NCI-H1436 (cell line): ENCODE measurements at places on chromosomes 1 and 21.

DNA sequence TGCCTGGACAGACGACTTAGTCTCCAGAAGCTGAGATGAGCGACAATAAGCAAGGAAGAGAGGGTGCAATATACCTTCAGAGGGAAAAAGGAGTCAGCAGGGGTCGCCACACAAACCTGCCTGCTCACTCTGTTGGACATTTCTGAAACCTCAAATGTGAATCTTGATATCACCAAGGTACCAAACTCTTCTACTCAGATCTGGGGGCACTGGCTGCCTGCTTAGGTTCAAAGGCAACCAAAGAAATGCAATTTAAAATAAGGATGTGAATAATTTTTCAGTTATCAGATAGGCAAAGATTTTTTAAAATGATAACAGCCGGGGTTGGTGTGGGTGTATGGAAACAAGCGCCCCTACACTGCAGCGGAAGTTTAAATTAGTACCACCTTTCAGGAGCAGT lies 164.2 kb downstream of the HIVEP3 start:
- DNase-seq, result no peak

GRCh38 chr1:46333300-46334029 lies 7.1 kb upstream of the NSUN4 start:
- DNase-seq, result peak; percentile 38

GRCh38 chr1:84775535-84775920 lies 85.3 kb upstream of the SSX2IP start:
- DNase-seq, result no peak

- DNase-seq, result no peak
These were observed 210.6 kb upstream of the HOOK1 start for GRCh38 chr1:59604191-59604590.

DNA sequence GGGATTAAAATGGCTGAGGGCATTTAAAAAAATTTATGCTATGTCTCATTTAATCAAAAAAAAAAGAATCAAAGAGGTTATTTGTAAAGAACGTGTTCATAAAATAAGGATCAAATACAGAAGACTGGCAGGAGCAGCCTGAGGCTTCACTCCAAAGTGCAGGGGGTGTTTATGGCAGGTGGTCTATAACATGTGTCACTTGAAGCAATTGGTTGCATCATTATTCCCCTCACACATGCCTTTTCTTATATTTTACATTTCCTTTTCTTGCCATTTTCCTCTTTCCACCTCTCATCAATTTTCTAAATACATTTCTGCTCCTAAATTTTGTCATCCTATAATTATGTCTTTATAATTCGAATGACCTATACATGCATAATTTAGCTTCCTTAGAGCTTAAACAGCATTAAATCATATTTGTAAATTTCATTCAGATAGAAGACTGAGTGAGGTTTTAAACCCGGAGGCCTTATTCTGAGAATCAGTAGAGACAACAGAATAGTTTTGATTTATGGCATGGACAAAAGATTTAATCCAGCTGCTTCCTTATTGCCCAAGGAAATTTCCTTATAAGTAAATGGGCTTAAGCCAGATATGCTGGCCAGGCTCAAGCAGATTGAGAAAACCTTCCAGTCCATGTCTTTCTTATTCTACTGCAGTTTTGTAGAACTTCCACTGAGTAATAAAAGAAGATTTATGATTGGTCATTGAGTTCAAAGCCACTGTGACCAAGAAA lies 322.8 kb downstream of the TGFB2 start:
- DNase-seq, result no peak

- DNase-seq, result no peak
These were observed 11.9 kb upstream of the LRRC3 start for GRCh38 chr21:44443291-44443890.

- no peak for DNase-seq
These were observed 9.2 kb downstream of the POU2F1 start for GRCh38 chr1:167229719-167230385.

- no peak for DNase-seq
These were observed 349.6 kb downstream of the SMYD3 start for GRCh38 chr1:246157516-246157915.

DNA sequence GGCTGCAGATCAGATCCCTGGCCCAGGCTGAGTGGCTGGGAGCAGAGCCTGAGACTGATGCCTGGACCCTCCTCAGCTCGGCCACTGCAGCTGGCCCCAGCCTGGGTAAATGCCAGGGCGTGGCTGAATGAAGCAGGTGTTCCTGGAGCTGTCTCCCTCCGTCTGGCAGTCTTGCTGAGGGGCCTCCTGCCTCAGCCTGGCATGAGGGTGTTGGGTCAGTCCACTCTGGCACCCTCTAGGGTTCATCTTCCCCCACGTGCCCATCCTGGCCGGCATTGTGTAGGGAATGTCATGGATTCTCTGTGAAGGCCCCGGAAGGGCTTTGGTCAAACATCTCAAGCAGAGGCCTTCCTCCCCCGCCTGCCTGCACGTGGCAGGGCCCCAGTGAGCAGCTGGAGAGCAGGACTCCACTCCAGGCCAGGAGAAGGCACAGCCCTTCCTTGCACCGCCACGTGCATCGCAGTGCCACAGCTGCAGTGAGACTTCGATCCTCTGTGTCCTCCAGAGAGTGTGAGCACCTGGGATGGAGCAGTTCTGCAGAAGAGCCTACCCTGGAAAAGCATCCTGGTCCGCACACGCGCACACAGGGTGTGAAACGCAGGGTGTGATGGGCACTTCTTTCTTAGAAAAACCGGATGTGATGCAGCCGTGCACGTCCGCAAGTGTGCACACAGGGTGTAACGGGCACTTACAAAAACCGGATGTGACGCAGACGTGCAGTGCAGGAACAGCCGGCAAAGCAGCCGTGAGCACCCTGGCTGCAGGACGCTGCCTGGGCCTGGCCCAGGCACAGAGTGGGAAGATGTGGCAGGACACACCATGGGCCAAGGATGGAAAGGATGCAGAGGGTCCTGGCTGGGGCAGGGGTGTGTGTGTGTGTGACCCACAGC lies 4.6 kb upstream of the KRTAP10-4 start:
- no peak for DNase-seq

GRCh38 chr21:45539046-45539795 lies 3.0 kb downstream of the SLC19A1 start:
- DNase-seq, result no peak

GRCh38 chr1:117571496-117571895 lies 34.4 kb upstream of the TENT5C start:
- no peak for DNase-seq

GRCh38 chr21:35084869-35085268 lies 35.8 kb upstream of the RUNX1 start:
- no peak for DNase-seq

DNA sequence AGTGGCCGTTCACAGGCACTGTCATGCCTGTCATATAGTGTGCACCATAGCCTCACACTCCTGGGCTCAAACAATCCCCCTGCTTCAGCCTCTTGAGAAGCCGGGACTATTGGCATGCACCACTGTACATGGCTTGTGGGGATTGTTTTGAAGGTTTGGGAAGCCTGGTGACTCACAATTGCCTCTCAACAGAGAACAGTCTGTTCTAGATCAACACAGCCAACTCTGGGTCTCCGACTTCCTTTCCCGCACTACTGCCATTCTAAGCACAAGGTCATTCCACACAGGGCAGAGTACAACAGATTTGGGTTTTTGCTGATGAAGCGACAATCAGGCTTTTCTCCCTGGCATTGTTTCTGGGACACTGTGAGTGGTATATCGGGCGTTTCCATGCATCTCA lies 15.5 kb upstream of the AHCTF1 start:
- no peak for DNase-seq
